Stimulated activated CD4-positive, alpha-beta T cell treated with anti-CD3 and anti-CD28 coated beads, Interleukin-1b, Interleukin-23, amount 100 ng/mL, for 4 hours (primary cell): ENCODE measurements at places on chromosomes 13 and 19.

- DNase-seq = no peak
Observed at GRCh38 chr13:23365652-23366051, 67.8 kb downstream of the SACS start.

DNA sequence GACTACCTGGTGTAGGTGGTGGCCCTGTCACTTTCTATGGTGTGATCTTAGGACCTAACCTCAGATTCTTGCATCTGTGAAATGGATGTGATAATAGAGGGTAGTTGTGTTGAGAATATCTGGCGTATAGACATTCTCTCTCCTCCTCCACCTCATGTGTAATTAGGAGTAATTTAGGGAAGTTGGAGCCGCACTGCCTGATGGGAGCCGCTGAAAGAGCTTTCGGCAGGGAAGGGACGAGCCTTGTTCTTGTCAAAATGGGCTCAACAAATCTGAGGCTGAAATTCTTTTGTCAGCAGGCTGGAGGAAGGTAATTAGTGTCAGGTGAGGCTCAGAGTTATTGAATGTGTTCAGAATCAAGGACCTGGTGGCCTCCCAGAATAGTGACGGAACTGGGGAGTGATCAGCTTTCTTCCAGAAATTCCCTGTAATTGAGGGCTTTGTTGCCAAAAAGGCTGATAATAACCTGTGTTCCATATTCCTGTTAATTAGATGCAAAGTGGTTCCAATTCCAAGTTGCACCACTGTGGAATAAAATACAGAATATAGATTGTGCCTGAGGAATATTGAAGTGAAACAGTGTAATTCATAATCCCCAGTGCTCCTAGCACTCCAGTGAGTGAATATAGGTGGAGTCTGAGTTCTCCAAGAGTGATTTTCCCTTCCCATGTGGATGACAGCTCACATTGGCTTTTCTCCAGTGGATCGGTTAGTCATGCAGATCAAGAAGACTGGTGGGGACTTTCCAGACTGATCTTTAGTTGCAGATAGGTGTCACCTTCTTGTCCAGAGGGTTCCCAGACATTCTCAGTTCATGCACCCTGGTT lies 47.5 kb downstream of the SPATA13 start:
- no peak for DNase-seq

DNA sequence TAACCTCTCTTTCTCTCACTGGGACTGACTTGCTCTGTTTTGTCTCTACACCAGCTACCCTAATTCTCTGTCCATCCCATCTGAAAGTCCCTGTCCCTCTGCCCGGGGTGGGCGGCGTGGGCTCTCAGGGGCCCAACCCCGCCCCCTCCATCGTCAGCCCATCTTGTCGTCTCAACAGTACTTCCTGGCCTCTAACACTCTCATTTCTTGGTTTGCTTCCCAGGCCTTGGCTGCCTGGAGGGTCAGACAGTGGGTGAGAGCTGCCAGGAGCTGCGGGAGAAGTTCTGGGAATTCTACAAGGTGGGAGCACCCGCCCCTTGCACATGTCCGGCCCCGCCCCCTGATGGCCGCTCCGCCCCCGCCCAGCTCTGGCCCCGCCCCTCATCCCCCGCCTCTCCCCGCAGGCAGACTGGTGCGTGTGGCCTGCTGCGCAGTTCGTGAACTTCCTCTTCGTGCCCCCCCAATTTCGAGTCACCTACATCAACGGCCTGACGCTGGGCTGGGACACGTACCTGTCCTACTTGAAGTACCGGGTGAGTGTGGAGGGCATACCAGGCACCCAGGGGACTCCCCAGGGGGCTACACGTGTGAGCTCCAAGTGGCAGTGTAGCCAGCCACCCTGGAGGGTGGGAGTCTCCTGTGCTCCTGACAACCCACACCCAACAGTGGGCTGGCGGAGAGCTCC lies 1.7 kb downstream of the MPV17L2 start:
- no peak for DNase-seq

GRCh38 chr19:49339301-49340068 lies 4.3 kb downstream of the CD37 start:
- no peak for DNase-seq

- no peak for DNase-seq
Observed at GRCh38 chr19:50380751-50381151, 3.4 kb upstream of the POLD1 start.

- no peak for DNase-seq
Observed at GRCh38 chr13:40159736-40160135, 504.3 kb downstream of the COG6 start.

DNA sequence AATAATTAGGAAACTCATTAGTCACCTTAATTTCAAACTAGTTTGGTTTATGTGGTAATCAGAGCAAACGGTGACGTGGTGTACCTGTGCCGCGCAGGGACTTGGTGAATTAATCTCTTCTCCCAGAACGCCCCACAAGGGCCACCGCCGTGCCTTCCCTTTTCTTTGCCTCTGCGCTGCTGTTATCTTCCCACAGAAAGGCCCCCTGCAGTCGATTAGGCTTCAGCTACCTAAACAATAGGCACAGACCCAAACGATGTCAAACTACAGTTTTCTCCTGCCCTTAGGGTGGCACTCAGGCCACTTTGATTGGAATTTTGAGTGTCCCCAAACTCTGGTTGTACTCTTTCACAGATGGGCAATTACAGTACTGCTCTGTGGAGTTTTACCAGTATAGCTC lies 115.5 kb downstream of the GGACT start:
- no peak for DNase-seq

DNA sequence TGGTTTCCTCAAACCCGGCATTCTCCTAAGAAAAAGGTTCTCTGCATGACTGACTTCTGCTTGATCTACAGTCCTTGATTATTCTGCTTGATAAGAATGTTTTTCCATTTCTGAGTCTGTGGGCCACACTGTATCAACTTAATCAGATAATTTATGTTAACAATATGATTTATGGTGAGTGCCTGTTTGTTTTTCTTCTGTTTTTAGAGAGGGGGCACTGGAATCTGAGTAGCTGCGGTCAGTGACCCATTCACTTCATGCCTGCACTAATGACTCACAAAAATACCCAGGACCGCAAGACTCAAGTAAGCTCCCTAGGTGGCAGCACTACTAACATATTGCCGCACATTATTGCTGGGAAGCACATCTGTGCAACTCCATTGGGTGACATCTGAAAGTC lies 542.3 kb upstream of the ATXN8OS start:
- no peak for DNase-seq

DNA sequence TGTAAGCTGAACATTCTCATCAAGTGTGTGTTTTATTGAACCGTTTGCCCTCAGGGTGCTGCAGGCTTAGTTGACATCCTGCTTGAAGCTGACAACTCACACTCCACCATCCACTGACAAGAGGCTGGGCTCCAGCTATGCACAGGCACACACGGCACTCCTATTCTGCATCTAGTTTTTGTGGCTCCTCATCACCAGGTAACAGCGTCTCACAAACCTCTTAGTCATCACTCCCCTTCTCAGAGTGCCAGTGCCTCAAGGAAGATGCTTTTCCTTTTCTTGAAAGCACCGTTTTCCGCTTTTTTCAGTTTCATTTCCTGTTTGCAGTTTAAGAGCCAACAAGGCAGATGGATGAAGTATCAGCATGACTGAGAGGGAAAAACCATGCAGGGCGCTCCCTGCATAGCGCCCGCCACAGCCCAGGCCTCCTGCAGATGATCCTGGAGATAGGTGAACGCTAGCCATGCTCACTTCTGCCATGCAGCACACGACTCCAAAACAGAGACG lies 491.2 kb downstream of the COG6 start:
- no peak for DNase-seq

- DNase-seq = no peak
Observed at GRCh38 chr13:60765700-60766411, 368.8 kb downstream of the TDRD3 start.

GRCh38 chr13:68275758-68276157 lies 1045.6 kb upstream of the PCDH9 start:
- no peak for DNase-seq

DNA sequence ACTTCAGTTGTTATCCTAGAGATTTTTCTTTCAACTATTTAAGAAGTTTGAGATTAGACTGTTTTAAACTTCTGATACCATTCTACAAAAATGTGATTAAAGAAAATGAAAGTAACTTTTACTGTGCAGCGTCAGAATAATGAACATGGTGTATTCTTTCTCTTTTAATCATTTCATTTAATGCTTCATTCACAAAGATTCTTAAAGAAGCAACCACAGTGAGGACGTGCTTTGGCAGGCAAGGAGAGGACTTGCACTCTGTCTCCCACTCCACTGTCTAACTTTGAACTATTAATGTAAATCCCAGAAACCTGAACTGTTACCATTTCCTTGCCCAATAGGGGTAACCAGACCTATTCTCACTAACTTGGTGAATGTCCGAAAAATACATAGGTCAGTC lies 137.0 kb downstream of the KCNRG start:
- DNase-seq = no peak

- DNase-seq = peak; percentile 6
Observed at GRCh38 chr13:46751811-46752635, 44.9 kb downstream of the ESD start.

GRCh38 chr19:12733369-12734214 lies 892 bp downstream of the TRIR start:
- DNase-seq = no peak

- DNase-seq = no peak
Observed at GRCh38 chr19:1097810-1098176, 2.6 kb upstream of the POLR2E start.

DNA sequence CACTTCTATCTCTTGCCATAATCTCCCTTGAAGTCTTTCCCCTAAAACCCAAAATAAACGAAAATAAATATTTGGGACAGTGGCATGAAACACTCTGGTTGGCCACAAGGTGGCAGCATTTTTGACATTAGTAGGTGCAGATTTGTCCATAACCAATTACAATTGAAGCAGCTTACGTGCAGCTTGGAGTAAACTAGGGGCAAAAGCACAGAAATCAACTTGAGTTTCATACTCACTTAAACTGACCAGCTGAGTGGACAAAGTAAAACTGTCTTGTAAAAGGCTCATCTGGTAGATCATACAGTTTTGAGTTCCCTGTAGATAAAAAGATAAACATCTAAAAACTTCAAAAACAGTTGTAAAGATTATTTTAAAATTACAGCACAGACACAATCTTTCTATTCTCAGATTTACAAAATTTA lies 18.8 kb downstream of the PDCD5 start:
- DNase-seq = peak; percentile 45

- no peak for DNase-seq
Observed at GRCh38 chr13:83984793-83985192, 102.5 kb upstream of the SLITRK1 start.

DNA sequence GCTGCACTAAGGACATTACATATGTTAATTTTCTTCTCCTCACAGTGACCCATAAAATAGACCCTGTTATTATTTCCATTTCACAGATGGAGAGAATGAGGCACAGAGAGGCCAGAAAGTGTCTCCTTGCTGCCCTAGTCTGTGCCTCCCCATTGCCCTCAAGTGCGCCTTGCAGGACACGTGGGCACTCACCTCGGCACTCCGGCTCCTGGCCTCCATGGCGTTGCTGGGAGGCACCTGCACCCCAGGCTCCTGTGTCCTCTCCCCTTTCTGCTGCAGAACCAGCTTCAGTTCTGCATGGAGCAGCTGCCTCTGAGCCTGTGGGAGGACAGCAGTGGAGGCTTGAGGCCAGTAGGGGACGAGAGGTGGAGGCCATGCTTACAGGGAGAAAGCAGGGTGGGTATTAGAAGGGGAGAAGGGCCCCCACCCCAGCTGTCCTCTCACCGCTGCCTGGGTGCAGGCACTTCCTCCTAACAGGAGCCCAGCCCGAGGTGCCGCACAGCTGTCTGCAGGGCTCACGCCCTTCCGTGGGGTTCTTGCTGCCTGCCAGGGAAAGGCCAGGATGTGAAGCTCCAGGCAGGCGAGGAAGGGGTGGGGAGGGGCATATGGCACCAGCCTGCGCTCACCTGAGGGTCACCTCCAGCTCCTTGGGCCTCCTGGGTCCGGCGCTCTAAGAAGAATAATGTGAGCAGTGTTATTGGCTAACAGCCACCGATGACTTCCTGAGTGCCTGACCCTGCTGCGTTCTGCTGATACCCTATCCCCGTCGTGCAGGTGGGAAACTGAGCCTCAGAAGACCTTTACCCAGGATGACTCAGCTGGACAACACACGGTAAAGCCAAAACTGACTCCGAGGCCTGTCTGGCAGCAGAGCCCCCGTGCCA lies 5.2 kb downstream of the PRX start:
- no peak for DNase-seq

DNA sequence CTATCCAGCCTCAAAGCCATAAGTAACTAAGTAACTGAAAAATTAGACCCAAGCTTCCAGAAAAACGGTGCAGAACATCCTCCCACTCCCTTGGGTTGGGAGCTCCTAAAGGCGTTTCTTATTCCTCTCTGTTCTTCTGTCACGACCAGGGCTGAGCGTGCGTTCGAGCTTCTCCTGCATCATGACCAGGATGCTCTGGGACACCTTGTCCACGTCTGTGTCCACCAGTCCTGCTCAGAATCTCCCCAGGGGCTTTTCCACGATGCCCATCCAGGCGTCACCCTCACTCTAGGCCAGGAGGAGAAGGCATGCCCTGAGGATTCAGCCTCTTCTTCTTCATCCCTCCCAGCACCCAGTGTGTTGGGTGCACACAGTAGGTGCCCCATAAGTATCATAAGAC lies 37.8 kb upstream of the GAS6 start:
- no peak for DNase-seq

DNA sequence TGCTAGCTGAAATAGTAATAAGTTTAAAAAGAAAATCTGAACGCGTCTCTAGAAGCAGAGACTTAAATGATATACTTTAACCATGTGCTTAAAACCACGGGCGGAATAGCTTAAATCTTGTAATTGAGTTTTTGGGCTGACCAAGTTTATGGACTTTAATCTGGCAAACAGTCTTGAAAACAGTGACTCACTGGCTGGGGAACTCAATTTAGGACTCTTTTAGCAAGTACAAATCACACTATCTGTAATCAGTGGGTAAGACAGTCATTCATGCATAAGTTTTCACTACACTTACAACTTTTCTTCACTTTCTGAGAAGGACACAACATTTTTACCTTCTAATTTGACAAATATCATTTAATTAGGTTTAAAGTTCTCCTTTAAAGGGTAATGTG lies 26.8 kb downstream of the ZNF627 start:
- DNase-seq = no peak

- DNase-seq = no peak
Observed at GRCh38 chr13:47893527-47893926, 107.5 kb downstream of the SUCLA2 start.

DNA sequence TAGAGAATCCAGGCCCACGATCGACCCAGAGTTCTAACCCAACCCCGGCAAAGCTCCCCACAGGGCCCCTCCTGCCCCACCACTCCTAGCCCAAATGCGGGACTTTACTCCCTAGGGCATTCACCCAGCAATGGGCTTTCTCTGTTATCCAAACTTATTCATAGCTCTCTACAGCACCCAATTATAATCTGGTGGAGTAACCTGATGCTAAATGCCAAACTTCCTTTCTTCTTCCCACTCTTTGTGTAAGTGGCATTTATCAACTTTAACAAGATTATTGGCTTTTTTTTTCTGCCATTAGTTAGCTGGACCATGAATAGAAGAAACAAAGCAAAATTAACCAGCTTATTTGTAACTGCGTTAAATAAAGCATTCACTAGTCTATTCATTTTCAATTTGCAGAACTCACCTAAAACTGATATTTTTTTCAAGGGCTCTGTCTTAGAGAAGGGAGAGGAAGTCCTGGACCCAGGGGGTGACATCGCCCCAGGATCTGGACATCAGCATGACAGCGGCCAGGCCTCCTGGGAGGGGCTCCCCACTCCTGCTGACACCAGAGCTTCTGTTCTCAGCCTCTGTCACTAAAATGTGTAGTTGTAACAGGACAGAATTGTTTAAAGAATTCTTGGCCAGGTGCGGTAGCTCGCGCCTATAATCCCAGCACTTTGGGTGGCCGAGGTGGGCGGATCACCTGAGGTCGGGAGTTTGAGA lies 1.5 kb downstream of the FAM124A start:
- DNase-seq = no peak
